ENCODE measurements at places on chromosomes 2 and 18. TPM values are rescaled to one million over a fixed set of nuclear protein-coding genes. Genes with fewer than 3 reads are reported as not detected.

Gene CD8B2
- total RNA-seq = not detected

Gene ELOA2
- not detected for total RNA-seq

Gene RNF125
- 13.8 TPM for total RNA-seq

Gene DYNAP
- not detected for total RNA-seq

Gene TFCP2L1
- 0.06 TPM for total RNA-seq

Gene AUP1
- total RNA-seq = 97.1 TPM

Gene C2orf49
- 25.0 TPM for total RNA-seq

Gene HJURP
- total RNA-seq = 77.3 TPM

Measured in activated naive CD4-positive, alpha-beta T cell treated with anti-CD3 and anti-CD28 coated beads, Interleukin-2, amount 50 U/mL, for 72 hours (primary cell).